ENCODE measurements at places on chromosomes 2 and 18.

GRCh38 chr18:24181806-24182205 is 42.9 kb downstream of the CABYR start:
- DNase-seq: no peak

- DNase-seq: no peak
These were observed 31.8 kb upstream of the GCC2 start for GRCh38 chr2:108417254-108417653.

DNA sequence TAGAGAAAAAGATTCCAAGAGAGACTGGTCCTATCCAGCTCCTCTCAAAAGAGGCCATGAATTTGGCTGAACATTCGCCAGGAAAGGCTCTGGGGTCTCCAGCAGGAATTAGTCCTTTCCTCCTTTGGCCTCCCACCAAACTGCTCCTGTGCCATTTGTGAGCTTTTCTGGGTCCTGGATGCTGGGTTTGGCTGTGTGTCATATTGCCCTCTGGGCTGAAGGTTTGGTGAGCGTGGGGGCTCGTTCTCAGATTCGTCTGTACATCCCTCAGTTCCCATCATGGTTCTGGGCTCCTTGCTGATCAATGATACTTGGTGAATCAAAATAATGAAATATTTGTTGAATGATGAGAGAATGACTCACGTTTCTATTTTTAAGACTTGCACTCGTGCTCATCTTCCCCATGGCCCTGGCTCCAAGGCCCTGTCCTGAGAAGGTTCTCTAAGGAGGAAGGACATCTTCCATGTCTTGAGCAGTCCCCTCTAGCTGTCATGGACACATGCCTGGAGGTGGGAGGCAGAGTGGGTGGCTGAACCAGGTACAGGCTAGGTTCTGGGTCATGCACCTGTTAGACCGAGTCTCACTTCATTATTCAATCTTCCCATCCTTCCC is 47.8 kb upstream of the RHOB start:
- DNase-seq: no peak

- DNase-seq: no peak
These were observed 599.3 kb upstream of the ZEB2 start for GRCh38 chr2:145119225-145119624.

- DNase-seq: no peak
These were observed 68.5 kb downstream of the KLF7 start for GRCh38 chr2:207097278-207097677.

DNA sequence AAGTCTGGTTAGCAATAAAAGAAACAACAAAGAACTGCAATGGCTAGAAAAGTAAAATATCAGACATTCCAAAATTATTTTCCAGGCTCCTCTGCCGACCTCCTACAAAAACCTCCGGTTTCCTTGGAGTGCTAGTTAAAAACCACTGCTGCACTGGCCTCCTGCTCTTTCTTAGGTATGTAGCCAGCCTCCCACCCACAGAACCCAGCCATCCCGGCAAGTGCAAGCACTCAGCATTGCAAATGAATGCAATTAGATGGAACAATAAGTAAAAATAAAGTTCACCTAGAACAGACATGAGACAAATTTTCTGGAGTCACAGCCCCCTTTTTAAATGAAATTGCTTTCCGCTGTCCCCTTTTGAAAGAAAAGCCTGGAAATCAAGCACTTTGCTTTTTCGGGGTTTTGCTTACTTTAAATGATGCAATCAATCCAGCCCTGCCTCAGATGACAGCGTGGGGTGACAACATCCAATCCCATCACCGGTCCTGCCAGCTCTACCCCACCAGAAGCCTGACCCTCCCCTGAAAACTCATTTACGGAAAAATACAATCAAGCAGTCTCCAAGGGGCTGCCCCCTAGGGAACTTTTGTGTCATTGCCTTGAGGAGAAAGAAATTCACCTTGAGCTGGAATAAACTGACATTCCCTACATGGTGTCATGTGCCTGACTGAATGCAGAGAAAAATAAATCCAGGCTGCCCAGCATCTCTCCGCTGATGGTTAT is 199.8 kb downstream of the EPHA4 start:
- no peak for DNase-seq

DNA sequence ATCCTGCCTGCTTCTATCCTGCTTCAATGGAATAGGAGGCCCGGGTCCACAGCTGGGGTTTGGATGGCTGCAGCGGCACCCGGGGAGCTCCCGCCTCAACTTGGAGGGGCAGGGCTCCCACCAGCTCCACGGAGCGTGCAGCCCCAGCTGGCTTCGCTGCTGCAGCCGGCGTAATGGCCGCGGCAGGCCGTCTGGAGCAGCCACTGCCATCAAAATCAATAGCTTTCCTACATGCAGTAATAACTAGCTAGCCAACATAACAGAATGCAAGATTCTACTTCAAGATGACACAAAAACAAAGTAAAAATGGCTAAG is 154.2 kb upstream of the RMP24 start:
- no peak for DNase-seq

DNA sequence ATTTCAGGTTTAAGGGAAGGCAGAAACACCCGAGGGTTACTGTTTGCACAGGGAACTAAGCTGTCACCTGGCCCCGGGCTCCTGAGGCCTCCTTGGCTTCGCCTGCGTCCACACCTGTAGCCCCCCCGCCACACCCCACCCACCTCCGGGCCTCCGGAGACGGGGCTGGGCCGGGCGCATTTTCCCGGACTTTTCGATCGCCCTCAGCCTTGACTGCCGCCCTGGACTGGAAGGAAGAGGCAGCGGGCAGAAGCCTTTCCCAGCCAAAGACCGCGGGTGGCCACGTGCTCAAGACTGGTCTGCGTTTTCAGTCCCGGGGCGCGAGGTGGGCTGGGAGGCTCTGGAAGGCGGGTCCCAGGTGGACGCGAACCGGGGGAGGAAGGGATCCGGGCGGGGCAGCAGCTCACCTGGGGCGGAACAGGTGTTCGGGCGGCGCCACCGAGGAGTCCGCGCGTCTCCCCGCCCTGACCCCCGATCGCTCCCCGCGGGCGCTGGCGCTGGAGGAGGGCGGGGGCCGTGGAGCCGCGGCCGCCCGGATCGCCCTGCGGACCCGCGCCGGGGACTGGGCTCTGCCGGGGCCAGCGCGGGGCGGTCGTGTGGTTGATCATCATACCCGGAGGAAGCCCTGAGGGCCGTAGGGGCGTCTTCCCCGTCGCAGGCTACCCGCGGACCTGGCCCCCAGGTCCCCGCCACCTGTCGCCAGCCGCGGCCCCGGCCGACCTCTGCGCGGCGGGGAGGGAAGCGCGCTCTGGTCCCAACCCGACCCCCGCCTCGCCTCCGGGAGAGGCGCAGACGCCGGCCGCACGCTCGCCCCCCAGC is 3.2 kb downstream of the ID2 start:
- DNase-seq: peak; percentile 64

DNA sequence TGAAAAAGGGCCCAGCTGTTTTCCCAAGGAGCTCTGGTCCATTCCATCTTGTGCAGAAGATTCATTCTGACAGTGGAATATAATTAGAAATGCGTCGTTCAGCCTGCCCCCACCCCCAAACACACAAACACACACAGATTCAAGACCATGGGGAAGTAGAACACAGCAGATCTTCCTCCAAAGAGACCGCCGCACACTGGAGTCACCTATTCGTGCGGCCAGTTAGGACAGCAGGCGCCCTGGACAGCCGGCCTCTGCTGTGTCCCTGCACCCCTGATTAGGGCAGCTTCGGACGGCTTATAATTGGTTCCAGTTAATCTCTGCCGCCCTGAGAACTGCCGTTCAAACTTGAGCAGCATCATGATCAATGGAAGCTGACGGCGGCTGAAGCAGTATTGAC is 116.0 kb downstream of the GBX2 start:
- no peak for DNase-seq

DNA sequence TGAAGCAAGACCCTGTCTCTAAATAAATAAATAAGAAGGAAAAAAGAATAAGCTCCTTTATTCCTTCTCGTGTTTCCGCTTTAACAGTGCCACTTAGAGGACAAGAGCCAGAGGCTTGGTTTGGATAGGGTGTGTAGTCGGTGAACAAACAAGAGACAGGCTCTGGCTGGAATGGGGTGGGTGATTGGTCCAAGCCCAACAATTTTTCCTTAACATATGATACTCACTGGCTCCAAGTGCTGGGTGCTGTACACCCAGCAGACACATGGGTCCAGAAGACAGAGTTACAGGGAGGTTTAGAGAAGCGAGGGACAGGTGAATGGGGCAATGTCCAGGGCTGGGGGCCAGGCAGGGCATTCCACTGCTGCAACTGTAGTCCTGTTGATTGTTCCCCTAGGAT is 77.8 kb downstream of the NCAPH start:
- no peak for DNase-seq

GRCh38 chr2:178502751-178503150 is 22.5 kb downstream of the PLEKHA3 start:
- no peak for DNase-seq

GRCh38 chr2:204180649-204181048 is 244.1 kb downstream of the ICOS start:
- DNase-seq: no peak

DNA sequence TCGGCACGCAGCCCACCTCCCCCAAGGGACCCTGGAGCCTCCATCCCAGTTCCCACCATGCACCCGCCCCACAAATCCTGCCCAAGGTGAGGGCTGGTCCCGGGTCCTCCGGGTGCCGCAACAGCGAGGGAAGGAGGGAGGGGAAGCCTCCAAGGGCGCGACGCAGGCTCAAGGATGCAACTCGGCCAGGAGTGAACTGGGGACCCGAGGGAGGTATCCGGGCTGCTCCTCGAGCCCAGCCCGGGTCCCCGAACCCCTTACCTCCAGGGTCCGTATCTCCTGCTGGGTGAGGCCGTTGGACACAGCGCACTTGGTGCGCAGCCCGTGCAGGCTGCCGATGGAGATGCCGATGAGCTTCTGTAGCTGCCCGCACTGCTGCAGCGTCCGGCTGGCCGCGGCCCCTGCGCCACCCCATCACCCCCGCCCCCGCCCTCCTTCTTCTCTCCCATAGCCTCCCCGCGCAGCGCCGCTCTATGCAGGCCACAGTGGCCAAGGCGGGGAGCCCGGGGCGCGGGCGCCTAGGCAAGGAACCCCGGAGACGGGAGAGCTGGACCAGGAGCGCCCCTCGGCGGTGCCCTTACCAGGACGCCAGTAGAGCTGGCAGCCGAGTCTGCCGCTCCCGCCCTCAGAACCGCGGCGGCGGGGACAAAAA is 124.1 kb downstream of the ANKRD30BL start:
- peak; percentile 1 for DNase-seq

DNA sequence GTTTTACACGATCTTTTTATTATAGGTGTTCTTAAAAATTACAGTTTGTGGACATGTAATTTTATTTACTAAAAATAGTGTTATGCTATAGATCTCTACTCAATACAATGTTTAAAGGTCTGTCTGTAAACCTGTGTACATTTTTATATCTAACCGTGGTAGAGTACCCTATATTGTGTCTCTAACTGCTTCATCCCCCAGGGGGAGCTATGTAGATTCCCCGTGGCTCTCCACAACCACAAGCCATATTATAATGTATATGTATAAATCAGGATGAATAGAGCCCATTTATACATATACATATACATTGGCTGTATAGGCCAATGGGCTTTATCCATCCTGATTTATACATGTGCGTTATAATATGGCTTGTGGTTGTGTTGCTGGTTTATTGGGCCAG is 59.4 kb downstream of the ADAM23 start:
- no peak for DNase-seq

DNA sequence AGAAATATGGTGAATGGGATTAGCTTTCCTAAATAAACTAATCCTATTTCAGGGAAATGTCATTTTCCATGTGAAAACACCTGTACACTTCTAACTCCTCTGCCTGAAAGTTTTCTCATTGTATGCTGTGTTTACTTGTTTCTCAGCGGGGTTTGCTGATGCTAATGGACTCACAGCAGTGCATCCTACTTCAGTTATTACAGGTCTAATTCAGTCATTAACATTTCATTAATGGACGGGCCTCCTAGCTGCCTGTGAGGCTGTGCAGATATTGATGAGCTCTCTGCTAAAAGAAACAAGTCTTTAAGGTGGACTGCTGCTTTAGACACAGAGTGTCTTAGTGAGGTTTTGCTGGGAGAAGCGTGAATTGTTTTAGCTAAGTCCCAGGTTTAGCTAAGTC is 1342.0 kb upstream of the ZEB2 start:
- no peak for DNase-seq

GRCh38 chr2:1407950-1408675 is 5.2 kb upstream of the TPO start:
- no peak for DNase-seq

DNA sequence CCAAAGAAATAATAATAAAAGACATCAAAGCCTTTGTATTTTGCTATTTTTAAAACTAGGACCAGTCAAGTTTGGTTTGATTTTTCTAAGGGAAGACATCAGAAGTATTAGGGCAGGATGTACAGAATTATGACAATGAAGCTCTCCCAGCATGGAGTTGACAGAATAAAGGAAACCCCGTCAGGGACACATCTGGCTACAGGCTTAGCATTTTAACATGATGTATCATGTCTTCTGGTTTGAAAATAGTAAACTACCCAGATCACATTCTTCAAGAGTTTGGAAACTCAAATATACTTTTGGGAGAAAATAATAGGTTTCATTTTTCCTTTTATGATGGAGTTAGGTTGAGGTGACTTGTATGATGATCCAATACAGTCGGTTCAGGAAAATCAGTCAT is 552.0 kb upstream of the CDH2 start:
- no peak for DNase-seq

GRCh38 chr2:98713332-98714015 is 17.5 kb downstream of the MGAT4A start:
- DNase-seq: no peak

- no peak for DNase-seq
These were observed 160.3 kb downstream of the L3MBTL4 start for GRCh38 chr18:6254456-6254855.

- no peak for DNase-seq
These were observed 1877.7 kb upstream of the LRRTM1 start for GRCh38 chr2:82182270-82182669.

DNA sequence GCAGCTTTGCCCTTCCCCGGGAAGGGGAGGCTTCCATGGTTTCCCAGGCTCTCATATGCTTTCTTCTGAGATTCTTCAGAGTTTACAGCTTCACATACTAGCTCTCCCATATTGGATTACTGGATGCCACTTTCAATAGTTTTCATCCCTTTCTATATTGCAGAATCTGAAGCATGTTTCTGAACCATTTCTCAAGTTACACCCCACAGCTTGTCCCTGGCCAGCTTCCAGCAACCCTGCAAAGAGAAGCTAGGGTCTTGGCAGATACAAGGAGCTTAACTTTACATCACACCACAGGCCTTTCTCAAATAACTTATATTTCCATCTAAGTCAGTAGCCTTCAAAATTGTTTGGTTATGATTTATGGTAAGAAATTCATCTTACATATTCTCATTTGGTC is 39.6 kb downstream of the LHCGR start:
- no peak for DNase-seq

DNA sequence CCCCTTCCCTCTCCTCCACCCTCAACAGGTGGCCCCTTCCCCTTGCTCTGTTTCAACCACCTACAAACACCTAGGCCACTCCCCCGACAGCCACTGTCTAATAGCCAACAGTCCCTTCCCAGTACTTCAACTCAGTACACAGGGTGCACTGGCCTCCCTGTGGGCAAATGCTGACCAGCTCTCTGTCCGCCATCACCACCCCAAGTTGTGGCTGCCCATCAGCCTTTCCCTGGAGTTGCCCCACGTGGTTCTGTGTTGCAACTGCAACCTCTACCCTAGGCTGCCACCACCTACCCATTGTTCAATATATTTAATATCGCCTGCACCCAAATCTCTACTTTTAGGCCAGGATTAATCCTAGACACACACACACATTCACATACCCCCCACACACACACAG is 173.5 kb downstream of the MREG start:
- no peak for DNase-seq

Data from stimulated activated CD4-positive, alpha-beta T cell treated with anti-CD3 and anti-CD28 coated beads, Interleukin-4, amount 100 ng/mL, for 1 hour (primary cell).